ENCODE measurements at places on chromosomes 3 and 15.

GRCh38 chr15:57322602-57323250 is 53.6 kb upstream of the CGNL1 start:
- DNase-seq: no peak

DNA sequence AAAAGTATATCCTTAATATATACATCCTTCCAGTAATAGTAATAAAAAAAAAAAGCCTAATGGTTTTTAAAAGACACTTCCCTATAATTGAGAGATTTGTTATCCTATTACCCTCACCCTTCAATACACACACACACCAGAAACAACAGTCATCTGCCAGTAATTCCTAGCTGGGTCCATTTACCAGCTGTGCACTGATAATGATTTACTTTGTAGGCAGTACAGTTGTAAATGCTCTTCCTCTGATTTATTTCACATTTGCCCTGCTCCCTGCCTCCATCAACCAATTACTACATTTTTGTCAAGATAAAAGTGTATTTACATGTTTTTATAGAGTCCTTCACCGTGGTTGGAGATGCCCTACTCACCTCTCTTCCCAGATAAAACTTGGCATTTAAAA is 12.4 kb downstream of the TPM1 start:
- DNase-seq: no peak

- no peak for DNase-seq
Observed at GRCh38 chr3:149765762-149766334, 13.6 kb upstream of the COMMD2 start.

GRCh38 chr3:112273536-112273935 is 20.5 kb downstream of the SLC9C1 start:
- DNase-seq: no peak

DNA sequence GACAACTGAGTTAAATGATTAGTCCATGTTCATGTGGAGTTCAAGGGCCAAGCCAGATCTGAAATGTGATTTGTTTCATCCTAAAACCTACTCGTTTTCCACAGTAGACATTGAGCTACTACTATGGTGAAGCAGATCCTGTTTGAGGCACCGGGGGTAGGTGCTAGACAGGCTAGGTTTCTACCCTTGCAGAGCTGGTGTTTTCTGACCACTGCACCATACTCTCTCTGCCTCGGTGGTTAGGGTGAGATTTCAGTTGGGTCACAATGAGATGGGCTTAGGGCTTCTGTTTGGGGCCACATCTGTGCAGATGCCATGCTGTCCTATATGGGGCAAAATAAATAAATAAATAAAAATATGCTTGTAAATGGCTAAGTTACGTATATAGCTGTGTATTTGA is 99.3 kb downstream of the OXNAD1 start:
- no peak for DNase-seq

- no peak for DNase-seq
Observed at GRCh38 chr3:48470286-48470685, 23.7 kb downstream of the ATRIP start.

DNA sequence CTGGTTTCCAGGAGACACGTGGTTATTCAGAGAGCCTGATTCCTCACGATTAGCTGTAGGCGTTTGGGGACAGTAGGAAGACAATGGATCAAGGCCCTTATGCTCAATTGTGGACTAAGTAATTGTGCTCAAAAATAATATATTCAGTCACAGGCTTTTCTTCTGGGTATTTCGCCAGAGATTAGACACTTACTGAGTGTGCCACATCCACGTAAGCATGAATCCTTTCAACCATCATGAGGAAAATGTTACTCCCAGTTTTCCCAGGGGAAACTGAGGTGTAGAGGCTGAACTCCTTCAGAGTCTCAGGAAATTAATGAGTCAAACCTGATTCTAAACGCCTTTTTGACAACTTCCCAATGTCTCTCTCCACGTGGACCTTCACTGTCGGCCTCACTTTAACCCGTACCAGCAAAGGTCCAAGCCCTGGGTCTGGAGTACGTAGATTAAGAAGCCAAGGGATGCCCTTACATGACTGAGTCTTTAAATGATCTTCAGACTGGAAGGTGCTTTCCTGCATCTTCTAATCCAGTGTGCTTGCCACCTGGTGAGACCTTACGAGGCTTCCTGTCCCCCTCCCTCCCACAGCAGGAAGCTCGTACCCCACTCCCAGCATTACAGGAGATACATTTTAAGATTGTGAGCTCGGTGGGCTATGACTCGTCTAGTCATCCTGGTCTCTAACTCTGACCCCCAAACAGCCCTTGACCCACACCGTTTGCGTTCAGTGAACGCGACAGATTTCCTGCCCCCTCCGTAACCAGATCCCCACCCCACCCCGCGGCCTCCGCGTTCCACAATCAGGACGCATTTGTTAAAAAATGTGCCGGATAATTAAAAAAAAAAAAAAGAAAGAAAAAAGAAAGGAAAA is 1.7 kb downstream of the PKM start:
- DNase-seq: no peak

DNA sequence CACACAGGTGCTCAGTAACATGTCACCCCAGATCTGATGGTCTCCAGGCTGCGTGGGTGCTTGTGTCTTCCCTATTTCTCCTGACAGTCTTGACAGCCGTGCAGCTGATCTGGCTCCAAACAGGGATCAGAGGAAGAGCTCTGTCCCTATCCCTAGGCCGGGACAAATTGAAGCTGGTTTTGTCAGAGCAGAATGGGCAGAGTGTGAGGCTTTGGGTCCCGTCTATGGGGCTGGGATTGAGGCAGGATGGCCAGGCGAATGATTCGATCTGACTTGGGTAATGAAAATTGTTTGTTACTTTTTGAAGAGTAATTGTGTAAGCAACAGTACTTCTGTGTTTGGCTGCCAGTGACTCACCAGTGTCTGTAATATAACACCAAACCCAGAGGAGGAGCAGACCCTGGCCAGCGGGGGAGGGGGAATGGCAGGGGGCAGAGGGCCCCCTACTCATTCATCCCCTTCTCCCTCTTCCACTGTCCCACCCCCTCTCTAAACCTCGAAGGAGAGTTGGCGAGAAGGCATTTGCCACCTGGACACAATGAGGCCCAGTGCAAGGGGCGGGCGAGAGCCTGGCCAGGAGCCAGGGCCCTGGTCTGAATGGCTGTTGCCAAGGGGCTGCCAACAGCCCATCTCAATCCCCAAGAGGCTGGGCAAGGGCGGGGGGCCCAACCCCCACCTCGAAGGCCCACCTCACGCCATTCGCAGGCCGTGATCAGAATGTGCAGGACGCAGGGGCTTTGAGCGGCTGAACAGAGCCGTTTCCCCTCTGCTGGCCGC is 4.9 kb upstream of the MAGEF1 start:
- no peak for DNase-seq

DNA sequence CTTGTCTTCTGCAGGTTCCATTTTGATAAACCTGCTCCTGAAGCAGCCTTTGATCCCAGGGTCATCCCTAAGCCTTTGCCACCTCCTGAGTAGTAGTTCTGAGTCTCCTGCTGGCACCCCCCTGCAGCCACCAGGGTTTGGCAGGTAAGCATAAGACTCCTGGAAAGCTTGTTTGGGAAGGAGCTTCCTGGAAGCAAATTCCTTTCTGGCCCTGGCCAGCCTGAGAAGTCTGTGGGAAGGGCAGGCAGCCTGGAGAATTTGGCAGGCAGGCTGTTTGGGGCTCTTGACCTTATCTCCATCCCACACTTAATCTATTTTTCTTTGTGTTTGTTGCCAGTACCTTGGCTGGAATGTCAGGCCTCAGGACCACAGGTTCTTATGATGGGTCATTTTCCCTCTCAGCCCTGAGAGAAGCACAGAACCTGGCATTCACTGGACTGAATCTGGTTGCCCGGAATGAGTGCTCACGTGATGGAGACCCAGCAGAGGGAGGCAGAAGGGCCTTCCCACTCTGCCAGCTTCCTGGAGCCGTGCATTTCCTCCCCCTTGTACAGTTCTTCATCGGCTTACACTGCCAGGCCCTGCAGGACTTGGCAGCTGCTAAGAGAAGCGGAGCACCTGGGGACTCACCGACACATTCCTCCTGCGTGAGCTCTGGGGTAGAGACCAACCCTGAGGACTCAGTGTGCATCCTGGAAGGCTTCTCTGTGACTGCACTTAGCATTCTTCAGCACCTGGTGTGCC is 13.4 kb downstream of the ATRIP start:
- no peak for DNase-seq

DNA sequence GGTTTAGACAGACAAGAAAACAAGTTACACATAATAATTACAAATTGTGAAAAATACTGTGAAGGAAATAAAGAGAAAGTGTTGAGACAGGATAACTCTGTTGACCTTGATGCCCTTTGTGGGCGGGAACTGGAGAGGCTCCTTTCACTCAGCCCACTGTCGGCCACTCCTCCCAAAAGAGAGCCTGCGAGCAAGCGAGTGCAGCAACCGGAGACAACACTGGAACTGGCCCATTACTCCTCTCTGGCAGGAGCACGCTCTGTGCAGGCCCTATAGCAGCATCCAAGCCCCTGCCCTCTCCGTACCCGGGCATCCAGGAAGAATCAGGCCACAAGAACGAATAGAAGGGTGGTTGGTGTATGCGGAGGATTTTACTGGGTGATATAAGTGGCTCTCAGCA is 16.2 kb upstream of the DUT start:
- no peak for DNase-seq

- DNase-seq: no peak
Observed at GRCh38 chr3:16671690-16672089, 66.5 kb upstream of the DAZL start.
